ENCODE measurements at places on chromosomes 3 and 15.

DNA sequence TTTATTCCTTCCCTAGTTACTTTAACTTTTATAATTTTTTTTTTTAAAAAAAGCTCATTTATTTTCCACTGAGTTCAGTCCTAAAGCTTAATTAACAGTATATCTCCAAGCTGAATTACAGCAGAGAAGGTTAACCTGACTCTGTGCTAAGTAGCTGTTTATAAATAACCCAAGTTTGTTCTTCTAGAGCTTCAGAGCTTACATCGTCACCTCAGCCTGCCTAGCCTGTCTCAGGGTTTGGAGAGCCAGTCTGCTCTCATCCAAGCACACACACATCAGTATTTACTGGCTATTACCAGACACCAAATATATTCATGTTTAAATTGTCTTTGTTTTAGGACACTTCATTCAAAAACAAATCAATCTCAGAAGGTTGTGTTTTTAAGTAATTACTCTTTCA, 154.9 kb downstream of the CDIN1 start:
- no peak for DNase-seq

- DNase-seq = no peak
These were observed at the start of gene CCDC80 for GRCh38 chr3:112640930-112641801. Gene CCDC80 (minus strand): TSS chr3:112641143. CDS start chr3:112639905, 1,238 bp downstream.

DNA sequence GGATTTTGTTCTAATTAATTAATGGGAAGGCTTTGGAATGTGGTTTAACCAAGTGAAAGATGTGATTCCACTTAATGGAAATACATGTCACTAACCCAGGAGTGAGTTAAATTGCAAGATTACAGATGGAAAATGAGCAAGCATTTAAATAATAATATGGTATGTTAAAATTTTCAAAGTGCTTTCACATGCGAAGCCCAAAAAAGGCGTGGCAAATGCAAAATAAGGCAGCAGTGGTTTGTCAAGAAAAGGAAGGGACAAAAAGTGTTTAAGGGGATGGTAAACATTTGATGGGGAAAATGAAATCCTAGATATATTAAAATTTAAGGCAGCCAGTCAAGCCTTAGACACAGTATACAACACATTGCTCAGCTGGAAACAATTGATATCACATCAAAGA, 2.9 kb downstream of the TICRR start:
- no peak for DNase-seq

DNA sequence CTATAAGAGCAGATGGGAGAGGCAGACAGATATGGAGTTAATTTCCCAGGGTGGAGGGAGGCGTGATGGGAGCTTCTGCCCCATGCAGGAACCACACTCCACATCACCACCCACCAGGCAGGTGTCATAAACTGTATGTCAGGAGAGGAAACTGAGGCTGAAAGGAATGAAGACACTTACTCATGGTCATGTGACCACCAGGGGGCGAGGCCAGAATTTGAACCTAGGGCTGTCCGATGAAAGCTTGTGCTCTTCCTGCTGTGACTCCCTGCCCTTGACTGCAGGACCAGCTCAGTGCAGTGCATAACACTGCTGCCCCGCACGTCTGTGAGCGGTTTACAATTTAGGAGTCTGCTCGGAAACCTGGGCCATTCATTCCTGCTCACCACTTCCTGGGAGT, 28.8 kb downstream of the NUP210 start:
- DNase-seq = peak; percentile 35

GRCh38 chr3:155069729-155070128, 10.4 kb upstream of the MME start:
- DNase-seq = no peak

DNA sequence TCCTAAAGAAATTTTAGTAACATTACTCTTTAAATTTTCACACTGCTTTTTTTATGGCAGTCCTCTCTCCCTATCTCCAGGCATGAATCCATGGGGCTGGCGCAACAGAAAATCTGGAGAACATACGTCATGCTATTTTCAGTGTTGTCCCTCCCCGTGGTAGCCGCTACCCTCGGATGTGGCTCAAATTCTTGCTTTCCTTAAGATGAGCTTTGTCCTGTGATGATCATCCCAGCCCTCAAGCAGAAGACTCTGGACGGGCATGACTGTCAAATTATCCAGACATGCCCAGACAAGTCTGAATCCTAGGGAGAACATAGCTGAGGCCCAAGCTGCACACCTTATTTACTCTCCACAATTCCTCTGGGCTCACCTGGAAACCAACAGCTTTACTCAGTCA, 49.1 kb downstream of the FMN1 start:
- no peak for DNase-seq

- DNase-seq = no peak
These were observed 30.2 kb upstream of the ADAMTS9 start for GRCh38 chr3:64717872-64718613.

- DNase-seq = no peak
These were observed 288.2 kb downstream of the EPHA6 start for GRCh38 chr3:97102641-97103040.

DNA sequence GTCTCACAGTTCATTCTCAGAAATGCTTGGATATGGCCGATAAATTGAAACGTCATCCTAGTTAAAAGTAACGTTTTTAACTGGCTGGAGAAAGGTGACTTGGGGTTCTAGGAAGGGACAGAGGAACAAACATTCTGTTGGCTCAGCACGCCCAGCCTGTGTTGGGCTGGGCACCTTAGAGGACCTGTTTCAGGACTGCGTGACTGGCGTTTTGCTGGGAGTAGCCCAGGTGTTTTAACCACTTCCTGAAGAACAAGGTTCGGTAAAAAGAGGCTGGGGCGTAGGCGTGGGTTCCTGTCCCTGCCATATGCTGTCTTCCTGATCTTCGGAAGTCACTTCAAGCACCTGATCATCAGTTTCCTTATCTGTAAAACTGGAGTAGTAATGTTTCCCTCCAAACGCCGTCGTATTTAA, 1.1 kb upstream of the TLNRD1 start:
- no peak for DNase-seq

DNA sequence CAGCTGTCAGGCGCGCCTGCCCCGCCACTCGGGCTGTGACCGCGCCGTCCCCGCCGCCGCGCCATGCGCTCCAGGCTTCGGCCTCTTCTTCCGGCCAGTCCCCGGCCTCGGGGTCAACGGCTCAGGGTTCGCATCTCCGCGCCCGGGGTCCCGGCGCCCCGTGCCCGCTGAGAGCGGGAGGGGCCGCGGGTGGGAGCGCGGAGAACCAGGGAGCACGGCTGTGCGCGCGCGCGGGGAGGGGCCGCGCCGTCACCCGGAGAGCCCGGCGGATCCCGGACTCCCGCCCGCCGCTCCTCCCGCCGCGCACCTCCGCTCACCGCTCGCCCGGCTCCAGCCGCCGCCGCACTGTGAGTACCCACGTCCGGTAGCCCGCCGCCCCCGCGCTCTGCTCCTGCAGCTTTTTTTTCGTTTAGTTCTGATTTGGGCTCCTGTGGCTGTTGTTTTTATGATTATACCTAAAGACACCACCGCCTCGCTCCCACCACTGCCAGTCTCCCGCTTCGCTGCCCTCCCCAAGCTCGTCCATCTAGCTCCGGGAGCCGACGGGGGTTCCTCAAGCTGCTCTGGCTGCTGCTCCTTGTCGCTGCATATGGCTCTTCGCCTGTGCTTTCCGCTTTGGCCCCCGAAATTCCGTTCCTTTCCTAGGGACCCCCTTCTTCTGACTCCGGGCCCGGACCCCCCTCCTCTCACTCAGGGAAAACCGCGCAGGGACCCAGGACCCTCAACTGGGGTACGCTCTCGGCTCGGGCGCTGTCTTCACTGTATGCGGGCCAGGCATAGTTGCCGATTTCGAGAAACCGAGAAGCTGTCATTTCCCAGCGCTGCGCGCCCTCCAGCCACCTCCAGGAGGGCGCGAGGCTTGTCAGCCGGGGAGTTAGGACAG, 1.8 kb upstream of the SKOR1 start:
- peak; percentile 53 for DNase-seq

DNA sequence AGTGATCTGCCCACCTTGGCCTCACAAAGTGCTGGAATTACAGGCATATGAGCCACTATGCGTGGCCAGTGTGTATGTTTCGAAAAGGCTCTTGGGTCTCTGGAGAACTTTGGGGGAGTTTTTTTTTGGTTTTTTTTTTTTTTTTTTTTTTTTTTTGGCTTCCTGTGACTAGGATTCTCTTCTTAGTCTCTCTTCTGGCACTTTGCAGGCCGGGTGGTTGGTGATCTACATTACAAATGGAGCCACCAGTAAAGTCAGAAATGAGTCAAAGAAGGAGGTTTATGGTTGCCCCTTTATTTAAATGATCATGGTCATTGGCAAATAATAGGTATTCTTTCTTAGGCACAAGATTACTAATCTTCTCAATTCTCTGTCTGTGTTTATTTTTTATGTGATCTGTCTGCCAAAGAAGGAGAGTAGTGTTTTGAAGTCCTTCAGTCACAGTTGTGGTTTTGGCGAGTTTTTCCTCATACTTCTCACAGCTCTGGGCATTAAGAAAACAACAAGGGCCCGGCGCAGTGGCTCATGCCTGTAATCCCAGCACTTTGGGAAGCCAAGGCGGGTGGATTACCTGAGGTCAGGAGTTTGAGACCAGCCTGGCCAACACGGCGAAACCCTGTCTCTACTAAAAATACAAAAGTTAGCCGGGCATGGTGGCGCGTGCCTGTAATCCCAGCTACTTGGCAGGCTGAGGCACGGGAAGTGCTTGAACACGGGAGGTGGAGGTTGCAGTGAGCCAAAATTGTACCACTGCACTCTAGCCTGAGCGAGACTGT, 38.3 kb downstream of the PDE8A start:
- DNase-seq = no peak

DNA sequence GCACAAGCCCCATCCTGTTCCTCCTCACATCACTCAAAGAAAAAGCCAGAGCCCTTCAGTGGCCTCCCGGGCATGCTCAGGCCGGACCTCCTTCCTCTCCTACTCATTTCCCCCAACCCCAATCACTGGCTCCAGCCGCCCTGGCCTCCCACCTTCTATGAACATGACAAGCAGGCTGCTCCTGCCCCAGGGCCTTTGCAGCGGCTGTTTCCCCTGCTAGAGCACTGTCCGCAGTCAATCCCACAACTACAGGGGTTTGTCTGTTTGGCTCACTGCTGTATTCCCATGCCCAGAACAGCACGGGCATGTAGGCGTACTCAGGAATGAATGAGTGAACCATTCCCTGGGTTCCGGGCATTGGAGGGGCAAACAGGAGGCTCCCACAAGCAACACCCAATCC, 139.8 kb upstream of the PRR20G start:
- no peak for DNase-seq

DNA sequence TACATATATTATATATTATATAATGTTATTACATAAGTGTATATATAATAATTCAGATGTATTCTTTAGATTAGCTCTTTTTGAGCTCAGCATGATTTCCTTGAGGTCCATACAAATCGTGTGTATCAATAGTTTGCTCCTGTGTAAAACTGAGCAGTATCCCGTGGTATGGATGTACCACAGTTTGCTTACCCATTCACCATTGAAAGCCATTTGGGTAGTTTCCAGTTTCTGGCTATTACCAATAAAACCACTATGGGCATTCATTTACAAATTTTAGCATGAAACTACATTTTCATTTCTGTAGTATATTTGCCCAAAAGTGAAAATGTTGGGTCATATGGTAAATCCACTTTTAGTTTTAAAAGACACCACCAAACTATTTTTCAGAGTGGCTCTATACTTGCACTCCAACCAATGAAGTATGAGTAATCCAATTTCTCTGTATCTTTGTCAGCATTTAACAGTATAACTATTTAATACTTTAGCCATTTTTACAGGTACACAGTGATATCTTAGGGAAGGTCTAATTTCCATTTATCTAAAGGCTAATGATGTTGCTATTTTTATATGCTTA, 1361.4 kb upstream of the GBE1 start:
- DNase-seq = no peak

- no peak for DNase-seq
These were observed 289.9 kb downstream of the SHOX2 start for GRCh38 chr3:157816296-157816695.

- DNase-seq = no peak
These were observed 12.8 kb downstream of the NXPE3 start for GRCh38 chr3:101791778-101792177.

- no peak for DNase-seq
These were observed 17.0 kb downstream of the TMEM62 start for GRCh38 chr15:43150191-43150929.

DNA sequence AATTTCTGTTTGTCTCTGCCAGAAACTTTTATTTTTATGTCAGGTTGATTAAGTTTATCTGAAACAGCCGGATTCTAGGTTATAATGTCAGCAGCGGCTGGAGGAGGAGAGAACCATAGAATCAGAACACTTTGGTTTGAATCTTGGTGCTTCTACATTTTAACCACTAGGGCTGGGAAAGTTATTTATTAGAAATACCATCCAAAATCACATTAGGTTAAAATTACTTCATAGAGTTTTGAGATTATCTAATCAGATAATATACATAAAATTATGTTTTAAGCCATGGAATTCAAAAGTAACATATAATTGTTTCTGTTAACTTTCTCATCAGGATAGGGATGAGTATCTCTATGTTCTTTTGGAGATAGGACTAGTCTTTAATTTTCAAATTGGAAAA, 502.9 kb downstream of the ROBO1 start:
- DNase-seq = no peak

GRCh38 chr3:156142702-156143101, 22.3 kb downstream of the KCNAB1 start:
- no peak for DNase-seq

DNA sequence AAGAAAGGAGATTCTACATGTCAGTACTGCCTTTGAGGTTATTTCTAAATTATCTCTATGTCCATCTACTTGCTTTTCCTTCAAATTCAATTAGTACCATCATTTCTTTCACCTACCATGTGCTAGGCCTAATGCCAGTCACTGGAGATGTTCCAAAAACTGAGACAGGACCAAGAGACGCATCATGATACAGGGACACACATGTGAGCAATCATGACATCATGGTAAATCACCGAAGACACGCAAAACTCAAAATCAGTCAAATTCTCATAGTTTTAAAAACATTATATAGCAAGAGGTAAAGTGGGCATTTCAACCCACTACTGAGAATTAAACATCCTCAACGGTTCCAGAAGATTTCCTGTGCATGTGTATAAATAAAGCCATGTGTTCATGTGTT, 95.0 kb downstream of the CD47 start:
- DNase-seq = no peak

GRCh38 chr3:44954962-44955361, 21.0 kb downstream of the ZDHHC3 start:
- DNase-seq = no peak

DNA sequence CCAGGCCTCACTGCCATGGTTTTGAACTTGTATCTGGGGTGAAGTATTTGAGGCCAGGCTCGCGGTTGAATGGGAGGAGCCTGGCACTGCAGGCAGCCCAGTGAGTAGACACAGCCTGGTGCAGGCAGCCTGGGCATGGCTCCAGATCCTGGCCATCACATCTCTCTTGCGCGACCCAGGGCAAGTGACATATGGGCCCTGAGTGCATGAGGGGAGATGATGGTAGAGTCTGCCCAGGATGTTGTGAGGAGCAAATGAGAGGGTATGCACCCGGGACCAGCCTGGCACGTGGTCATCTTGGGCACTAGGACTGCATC, 103.5 kb downstream of the TBC1D2B start:
- DNase-seq = peak; percentile 84

- DNase-seq = no peak
These were observed 180.7 kb upstream of the GRM7 start for GRCh38 chr3:6680119-6680806.

Data from Right ventricle myocardium inferior (tissue), 1 donor.